T-helper 2 cell treated with Interferon-gamma antibody and Interleukin-4, amounts not matched to agents 5 μg/mL and 100 μg/mL, for 36 hours (primary cell): ENCODE measurements at places on chromosomes 16 and 17.

GRCh38 chr16:55991843-55992242, 116.7 kb upstream of the CES5A start:
- H3K36me3 ChIP-seq = no peaks in the 10 kb centered on the region
- H3K4me1 ChIP-seq = no peaks in the 10 kb centered on the region
- H3K27me3 ChIP-seq = no peaks in the 10 kb centered on the region
- H3K27ac ChIP-seq = no peak overlapping the region
- no peak overlapping the region for H3K4me3 ChIP-seq
- DNase-seq = no peak

DNA sequence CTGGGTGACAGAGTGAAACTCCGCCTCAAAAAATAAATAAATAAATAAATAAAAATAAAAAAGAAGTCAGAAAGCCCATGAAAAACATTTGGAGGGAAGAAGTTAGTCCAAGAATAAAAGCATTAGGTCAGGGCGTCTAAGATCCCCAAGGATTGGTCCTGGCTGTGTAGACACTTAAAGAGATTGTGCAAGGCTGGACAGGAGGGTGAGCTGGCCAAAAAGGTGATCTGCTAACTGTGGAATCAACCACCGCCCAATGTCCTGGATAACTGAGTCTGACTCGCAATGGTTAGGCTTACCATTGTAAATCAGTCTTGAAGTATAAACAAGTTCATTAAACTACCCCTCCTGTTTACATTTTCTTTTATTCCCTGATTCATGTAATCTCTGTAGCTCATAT, 8.8 kb upstream of the ABCA8 start:
- H3K27ac ChIP-seq = no peak overlapping the region
- no peak for DNase-seq
- H3K27me3 ChIP-seq = no peaks in the 10 kb centered on the region
- no peaks in the 10 kb centered on the region for H3K36me3 ChIP-seq

DNA sequence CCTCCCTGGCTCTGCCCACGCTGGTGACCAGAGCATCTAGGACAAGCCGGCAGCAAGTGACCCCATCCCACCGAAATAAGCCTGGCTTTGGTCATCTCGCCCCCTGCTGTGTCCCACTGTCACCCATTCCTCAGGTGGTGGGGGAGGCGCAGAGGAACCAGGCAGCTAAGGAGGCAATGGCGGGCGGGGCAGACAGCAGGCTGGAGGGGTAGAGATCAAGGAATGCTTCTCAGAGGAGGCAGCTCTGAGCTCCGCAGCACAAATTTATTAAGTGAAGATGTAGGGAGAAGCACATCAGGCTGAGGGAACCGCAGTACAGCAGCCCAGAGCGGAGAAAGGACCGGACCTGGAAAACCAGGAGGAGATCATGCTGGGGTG, 7.5 kb upstream of the KREMEN2 start:
- H3K4me3 ChIP-seq = no peak overlapping the region
- H3K36me3 ChIP-seq = no peaks in the 10 kb centered on the region
- H3K27ac ChIP-seq = no peak overlapping the region
- DNase-seq = no peak
- H3K27me3 ChIP-seq = peaks cover 2% of the 10 kb centered on the region

GRCh38 chr17:62626719-62627218, 701 bp upstream of the MRC2 start:
- peaks cover 5% of the 10 kb centered on the region for H3K4me1 ChIP-seq
- no peak overlapping the region for H3K27ac ChIP-seq
- peaks cover 33% of the 10 kb centered on the region for H3K27me3 ChIP-seq
- H3K36me3 ChIP-seq = peaks cover 1% of the 10 kb centered on the region

GRCh38 chr16:84914273-84914672, 94.5 kb downstream of the CRISPLD2 start:
- no peak overlapping the region for H3K27ac ChIP-seq
- H3K4me1 ChIP-seq = no peaks in the 10 kb centered on the region
- no peaks in the 10 kb centered on the region for H3K36me3 ChIP-seq
- H3K4me3 ChIP-seq = no peak overlapping the region
- peaks cover 29% of the 10 kb centered on the region for H3K27me3 ChIP-seq
- DNase-seq = no peak

GRCh38 chr16:21598206-21598605, 1.2 kb upstream of the METTL9 start:
- DNase-seq = no peak
- peaks cover 39% of the 10 kb centered on the region for H3K4me1 ChIP-seq
- peak overlapping the region; percentile 92 for H3K4me3 ChIP-seq
- no peaks in the 10 kb centered on the region for H3K27me3 ChIP-seq
- peak overlapping the region; percentile 96 for H3K27ac ChIP-seq
- H3K36me3 ChIP-seq = peaks cover 11% of the 10 kb centered on the region

DNA sequence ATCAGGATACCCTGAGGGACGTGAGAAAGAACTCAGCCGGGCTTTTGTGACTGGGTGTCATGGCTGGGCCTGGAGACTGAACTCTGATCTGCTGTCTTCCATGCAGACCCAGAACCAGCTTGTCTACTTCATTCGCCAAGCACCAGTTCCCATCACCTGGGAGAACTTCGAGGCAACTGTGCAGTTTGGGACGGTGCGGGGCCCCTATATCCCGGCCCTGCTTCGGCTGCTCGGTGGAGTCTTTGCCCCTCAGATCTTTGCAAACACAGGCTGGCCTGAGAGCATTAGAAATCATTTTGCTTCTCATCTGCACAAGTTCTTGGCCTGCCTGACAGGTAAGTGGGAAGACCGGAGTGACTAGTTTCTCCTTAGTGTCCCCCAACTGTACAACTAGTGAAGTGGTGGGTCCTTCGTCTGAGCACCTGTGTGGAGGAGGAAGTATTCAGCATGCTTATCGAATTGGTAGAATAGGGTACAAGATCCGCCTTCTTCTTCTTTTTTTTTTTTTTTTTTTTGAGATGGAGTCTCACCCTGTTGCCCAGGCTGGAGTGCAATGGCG, 15.5 kb downstream of the DNAH2 start:
- peaks cover 20% of the 10 kb centered on the region for H3K27me3 ChIP-seq
- H3K36me3 ChIP-seq = no peaks in the 10 kb centered on the region
- H3K27ac ChIP-seq = no peak overlapping the region
- no peaks in the 10 kb centered on the region for H3K4me1 ChIP-seq

GRCh38 chr17:8465759-8466158, 30.1 kb downstream of the NDEL1 start:
- peaks cover 35% of the 10 kb centered on the region for H3K36me3 ChIP-seq
- no peak overlapping the region for H3K27ac ChIP-seq
- no peaks in the 10 kb centered on the region for H3K4me1 ChIP-seq
- no peak overlapping the region for H3K4me3 ChIP-seq

DNA sequence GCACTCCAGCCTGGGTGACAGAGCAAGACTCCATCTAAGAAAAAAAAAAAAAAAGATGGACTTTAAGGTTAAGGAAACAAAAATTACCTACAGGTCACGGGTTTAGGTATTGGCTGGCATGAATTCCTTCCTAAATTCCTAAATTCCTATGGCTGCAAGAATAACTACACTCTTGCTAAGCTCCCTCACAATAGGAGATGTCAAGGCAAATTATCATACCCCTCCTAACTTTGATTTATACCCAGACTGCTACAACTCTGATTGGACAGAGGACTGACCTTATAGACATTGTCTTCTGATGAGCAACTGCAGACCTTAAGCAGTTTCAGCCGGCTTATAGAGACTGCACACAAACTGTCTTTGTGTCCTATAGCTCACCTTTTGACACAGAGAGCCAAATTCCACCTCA, 25.1 kb upstream of the TMC7 start:
- no peaks in the 10 kb centered on the region for H3K36me3 ChIP-seq
- H3K27ac ChIP-seq = no peak overlapping the region
- DNase-seq = no peak
- H3K27me3 ChIP-seq = peaks cover 8% of the 10 kb centered on the region
- H3K4me1 ChIP-seq = peaks cover 10% of the 10 kb centered on the region

- H3K4me1 ChIP-seq = peaks cover 5% of the 10 kb centered on the region
- no peak for DNase-seq
- no peak overlapping the region for H3K4me3 ChIP-seq
Measured at GRCh38 chr16:46555951-46556350, 65.2 kb downstream of the SHCBP1 start.

GRCh38 chr16:84144209-84144858, 643 bp downstream of the HSDL1 start:
- H3K27ac ChIP-seq = peak overlapping the region; percentile 82
- peaks cover 3% of the 10 kb centered on the region for H3K27me3 ChIP-seq
- H3K36me3 ChIP-seq = peaks cover 4% of the 10 kb centered on the region
- peak; percentile 38 for DNase-seq
- H3K4me1 ChIP-seq = peaks cover 14% of the 10 kb centered on the region
- peak overlapping the region; percentile 94 for H3K4me3 ChIP-seq
